Panc1 (cell line): ENCODE measurements at places on chromosomes 1 and 21.

GRCh38 chr1:118999348-119000071 lies 11.4 kb upstream of the TBX15 start:
- H3K4me3 ChIP-seq, result no peak overlapping the region
- no peaks in the 10 kb centered on the region for H3K4me1 ChIP-seq
- no peak for DNase-seq
- no peaks in the 10 kb centered on the region for H3K36me3 ChIP-seq
- no peak overlapping the region for H3K27ac ChIP-seq

DNA sequence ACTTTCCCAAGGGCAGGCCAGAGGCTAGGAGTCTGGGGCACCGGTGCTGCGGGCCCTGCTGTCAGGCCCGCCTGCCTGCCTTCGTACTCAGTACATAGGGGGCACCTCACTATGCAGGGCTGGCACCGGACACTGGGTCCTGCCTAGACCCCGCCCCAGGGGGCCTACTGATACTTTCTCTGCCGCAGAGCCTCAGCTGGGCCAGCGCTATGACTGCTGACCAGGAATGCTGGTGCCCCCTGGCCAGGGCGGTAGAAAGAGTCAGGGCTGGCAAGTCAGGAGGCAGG lies 128.7 kb upstream of the VAMP3 start:
- no peak overlapping the region for H3K27ac ChIP-seq
- H3K36me3 ChIP-seq, result no peaks in the 10 kb centered on the region
- H3K4me1 ChIP-seq, result no peaks in the 10 kb centered on the region
- no peaks in the 10 kb centered on the region for H3K27me3 ChIP-seq

GRCh38 chr1:19336543-19336942 lies 24.4 kb downstream of the SLC66A1 start:
- no peak overlapping the region for H3K27ac ChIP-seq
- DNase-seq, result no peak
- H3K4me3 ChIP-seq, result no peak overlapping the region
- no peaks in the 10 kb centered on the region for H3K27me3 ChIP-seq
- H3K36me3 ChIP-seq, result peaks cover 5% of the 10 kb centered on the region; the same call in 1 of the 2 replicates

- H3K27me3 ChIP-seq, result no peaks in the 10 kb centered on the region
- no peak overlapping the region for H3K27ac ChIP-seq
- no peak overlapping the region for H3K4me3 ChIP-seq
- H3K4me1 ChIP-seq, result no peaks in the 10 kb centered on the region
- H3K36me3 ChIP-seq, result no peaks in the 10 kb centered on the region
Observed at GRCh38 chr1:226033991-226034390, 28.5 kb upstream of the H3-3A start.

GRCh38 chr1:23751050-23751814 lies 8.0 kb downstream of the ELOA start:
- no peak for DNase-seq
- peaks cover 36% of the 10 kb centered on the region for H3K36me3 ChIP-seq
- no peak overlapping the region for H3K27ac ChIP-seq

- H3K4me1 ChIP-seq, result no peaks in the 10 kb centered on the region
- H3K27ac ChIP-seq, result no peak overlapping the region
- H3K27me3 ChIP-seq, result no peaks in the 10 kb centered on the region
Observed at GRCh38 chr1:10299151-10299550, 88.8 kb downstream of the KIF1B start.

GRCh38 chr1:237851210-237851845 lies 39.4 kb downstream of the ZP4 start:
- no peaks in the 10 kb centered on the region for H3K27me3 ChIP-seq
- DNase-seq, result peak; percentile 18
- no peak overlapping the region for H3K27ac ChIP-seq
- H3K36me3 ChIP-seq, result no peaks in the 10 kb centered on the region

DNA sequence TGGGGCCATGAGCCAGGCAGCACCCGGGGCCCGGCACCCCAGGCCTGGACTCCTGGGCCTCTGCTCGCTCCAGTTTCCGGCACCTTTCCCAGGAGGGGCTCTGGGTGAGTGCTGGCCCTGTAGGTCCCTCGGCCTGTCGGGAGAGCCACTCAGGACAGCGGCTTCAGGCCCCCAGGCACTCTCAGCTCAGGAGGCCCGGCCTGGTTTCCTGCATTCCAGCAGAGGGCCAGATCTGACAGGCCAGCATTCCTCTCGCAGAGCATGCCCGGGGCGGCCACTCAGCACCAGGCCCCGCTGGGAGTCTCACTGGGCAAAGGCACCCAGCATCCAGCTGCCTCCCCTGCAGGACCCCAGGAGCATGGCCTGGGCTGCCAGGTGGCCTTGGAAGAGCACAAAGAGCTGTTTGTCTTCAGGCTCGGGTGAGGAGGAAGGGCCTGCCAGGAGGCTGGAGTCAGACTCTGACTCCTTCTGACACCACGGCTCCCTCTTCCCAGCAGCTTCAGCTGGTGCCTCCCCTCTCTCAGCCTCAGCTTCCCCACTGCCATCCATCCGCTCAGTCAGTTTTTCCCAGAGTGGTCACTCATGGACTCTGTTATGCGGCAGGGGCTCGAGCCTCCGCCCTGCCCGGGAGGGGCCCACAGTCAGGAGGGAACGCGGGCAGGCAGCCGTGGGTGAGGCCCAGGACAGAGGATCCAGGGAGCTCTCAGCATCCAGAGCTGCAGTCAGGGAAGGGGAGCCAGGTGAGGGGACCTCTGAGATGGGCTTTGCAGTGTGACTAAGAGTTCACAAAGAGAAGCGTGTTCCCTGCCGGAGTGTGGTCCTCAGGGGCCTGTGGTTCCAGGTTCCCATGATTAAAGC lies 51.7 kb downstream of the WNT9A start:
- H3K4me1 ChIP-seq, result peaks cover 38% of the 10 kb centered on the region
- H3K4me3 ChIP-seq, result no peak overlapping the region
- no peak for DNase-seq

GRCh38 chr1:186535388-186536133 lies 74.6 kb upstream of the PDC start:
- H3K4me1 ChIP-seq, result no peaks in the 10 kb centered on the region
- no peak for DNase-seq
- H3K4me3 ChIP-seq, result no peak overlapping the region
- H3K27me3 ChIP-seq, result no peaks in the 10 kb centered on the region

GRCh38 chr1:90357995-90358394 lies 359.1 kb downstream of the BARHL2 start:
- no peak for DNase-seq
- H3K27ac ChIP-seq, result no peak overlapping the region
- H3K4me3 ChIP-seq, result no peak overlapping the region
- no peaks in the 10 kb centered on the region for H3K4me1 ChIP-seq

DNA sequence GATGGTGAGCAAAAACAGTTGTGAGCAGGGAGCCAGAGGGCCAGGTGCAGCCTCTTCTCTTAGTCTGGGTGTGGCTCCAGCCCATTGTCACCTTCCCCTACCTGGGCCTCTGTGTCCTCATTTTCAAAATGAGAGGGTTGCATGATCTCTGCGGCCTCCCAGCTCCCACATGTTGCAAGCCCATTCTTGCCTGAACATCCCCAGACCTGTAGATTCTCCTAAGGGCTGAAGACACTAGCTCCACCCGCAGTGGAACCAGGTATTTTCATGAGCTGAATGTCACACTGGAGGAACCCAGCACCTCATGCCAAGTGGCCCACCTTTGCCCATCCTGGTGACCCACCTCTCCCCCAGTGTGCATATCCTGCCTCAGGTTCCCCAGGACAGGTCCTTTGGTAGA lies 12.3 kb downstream of the IKBKE start:
- H3K27me3 ChIP-seq, result no peaks in the 10 kb centered on the region
- no peak overlapping the region for H3K4me3 ChIP-seq
- DNase-seq, result no peak
- H3K36me3 ChIP-seq, result no peaks in the 10 kb centered on the region

DNA sequence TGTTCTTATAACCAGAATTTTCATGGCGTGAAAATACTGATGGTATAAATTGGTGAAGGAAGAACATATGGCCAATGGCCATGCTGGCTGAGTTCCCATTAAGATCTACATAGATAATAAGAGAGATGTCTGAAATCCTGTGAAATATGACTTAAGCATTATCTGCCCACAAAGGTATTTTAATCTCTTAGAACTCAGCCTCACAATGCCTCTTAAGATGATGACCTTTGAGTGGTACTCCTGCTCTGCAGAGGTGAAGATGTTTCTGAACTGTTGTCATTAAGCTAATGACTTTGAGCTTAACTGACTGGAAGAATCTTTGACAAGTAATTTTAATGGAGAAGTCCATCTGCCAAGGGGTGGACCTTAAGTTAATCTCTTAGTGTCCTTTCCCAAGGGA lies 148.7 kb downstream of the ZNF326 start:
- H3K36me3 ChIP-seq, result no peaks in the 10 kb centered on the region
- H3K27ac ChIP-seq, result no peak overlapping the region
- no peaks in the 10 kb centered on the region for H3K4me1 ChIP-seq
- no peaks in the 10 kb centered on the region for H3K27me3 ChIP-seq
- H3K4me3 ChIP-seq, result no peak overlapping the region

DNA sequence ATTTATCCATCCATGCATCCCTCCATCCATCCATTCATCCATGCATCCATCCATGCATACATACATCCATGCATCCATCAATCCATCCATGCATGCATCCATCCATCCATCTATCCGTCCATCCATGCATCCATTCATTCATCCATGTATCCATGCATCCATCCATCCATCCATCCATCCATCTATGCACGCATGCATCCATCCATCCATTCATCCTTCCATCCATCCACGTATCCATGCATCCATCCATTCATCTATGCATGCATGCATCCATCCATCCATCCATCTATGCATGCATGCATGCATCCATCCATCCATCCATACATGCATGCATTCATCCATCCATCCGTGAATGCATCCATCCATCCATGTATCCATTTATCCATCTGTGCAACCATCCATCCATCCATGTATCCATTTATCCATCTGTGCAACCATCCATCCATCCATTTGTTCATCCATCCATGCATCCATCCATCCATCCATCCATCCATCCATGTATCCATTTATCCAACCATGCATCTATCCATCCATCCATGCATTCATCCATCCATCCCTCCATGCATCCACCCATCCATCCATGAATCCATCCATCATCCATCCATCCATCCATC lies 30.3 kb upstream of the TINAGL1 start:
- H3K27me3 ChIP-seq, result no peaks in the 10 kb centered on the region; the same call in 1 of the 2 replicates
- DNase-seq, result no peak
- H3K4me1 ChIP-seq, result peaks cover 3% of the 10 kb centered on the region; the same call in 1 of the 2 replicates
- no peak overlapping the region for H3K4me3 ChIP-seq

GRCh38 chr1:2459757-2460156 lies 16.3 kb upstream of the PLCH2 start:
- H3K27ac ChIP-seq, result peak overlapping the region; percentile 95
- H3K4me1 ChIP-seq, result peaks cover 100% of the 10 kb centered on the region

DNA sequence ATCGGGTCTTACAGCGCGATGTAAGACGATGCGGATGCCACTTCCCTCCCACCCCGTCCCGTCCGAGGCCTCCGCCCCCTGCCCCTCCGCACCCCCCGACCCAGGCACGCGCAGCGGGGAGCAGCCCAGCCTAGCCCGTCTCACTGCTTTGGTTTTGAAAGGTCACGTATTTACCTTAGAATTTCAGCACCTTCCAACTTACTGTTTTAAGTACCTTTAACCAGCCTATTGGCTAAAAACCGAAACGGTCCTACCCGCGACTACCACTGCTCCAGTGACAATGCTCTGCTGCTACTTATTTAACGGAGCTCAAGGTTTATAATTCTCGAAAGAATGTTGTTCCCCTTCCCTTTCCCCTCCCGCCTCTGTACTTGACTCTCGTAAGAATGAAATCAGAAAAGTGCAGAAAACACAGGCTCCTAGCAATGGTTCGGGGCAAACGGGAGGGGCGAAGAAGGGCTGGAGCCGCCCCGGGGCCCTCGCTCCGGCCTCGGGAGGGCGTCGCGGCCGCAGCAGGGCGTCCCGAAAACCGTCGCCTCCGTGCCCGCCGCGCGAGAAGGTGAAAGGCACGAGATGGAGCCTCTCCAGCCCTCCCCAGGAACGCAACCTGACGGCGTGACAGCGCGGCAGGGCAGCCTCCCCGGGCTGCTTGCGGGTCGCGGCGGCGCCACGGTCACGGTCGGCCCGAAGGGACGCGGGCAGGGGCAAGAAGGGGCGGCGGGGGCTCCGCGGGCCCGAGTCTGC lies 667 bp downstream of the TMEM50B start:
- H3K4me3 ChIP-seq, result peak overlapping the region; percentile 80
- peak overlapping the region; percentile 75 for H3K27ac ChIP-seq
- no peaks in the 10 kb centered on the region for H3K27me3 ChIP-seq

- H3K27me3 ChIP-seq, result peaks cover 4% of the 10 kb centered on the region; the same call in 1 of the 2 replicates
- DNase-seq, result no peak
- H3K4me3 ChIP-seq, result no peak overlapping the region
- no peak overlapping the region for H3K27ac ChIP-seq
- H3K4me1 ChIP-seq, result no peaks in the 10 kb centered on the region
- no peaks in the 10 kb centered on the region for H3K36me3 ChIP-seq
Observed at GRCh38 chr21:38268864-38269575, 12.2 kb downstream of the KCNJ15 start.

- no peak overlapping the region for H3K4me3 ChIP-seq
- no peaks in the 10 kb centered on the region for H3K36me3 ChIP-seq
- no peak for DNase-seq
- H3K27ac ChIP-seq, result no peak overlapping the region
- H3K4me1 ChIP-seq, result no peaks in the 10 kb centered on the region; the same call in 1 of the 2 replicates
Observed at GRCh38 chr1:3727042-3727824, 25.0 kb upstream of the CCDC27 start.

DNA sequence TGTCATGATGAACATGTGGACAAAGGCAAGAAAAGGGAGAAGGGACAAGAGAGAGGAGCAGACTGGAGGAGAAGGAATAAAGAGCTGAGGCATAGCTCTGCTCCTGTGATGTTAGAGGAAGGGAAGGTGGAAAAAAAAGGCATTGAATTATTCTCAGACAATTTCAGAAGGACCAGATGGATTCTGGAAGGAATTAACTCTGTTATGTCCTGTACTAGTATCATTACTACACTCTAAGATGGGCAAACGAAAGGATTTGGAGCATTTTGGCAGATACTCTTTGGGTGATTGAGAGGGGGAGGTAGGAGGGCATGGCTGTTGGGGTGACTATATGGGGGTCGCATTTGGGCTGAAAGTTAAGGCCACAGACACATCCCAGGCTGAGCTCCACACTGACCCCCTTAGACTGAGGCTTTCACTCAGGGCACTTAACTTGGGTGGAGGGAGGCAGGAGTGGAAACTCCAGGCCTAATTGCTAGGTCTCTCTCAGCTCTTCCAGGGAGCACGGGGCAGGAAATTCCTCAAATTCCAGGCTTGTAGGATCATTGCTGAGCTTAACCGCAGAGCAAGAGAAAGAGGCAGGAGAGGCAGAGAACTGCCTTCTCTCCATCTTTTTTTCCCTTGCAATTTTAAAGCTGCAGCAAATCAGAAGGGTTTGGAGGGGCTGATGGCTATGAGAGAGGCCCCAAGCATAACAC lies 25.9 kb downstream of the KIRREL1 start:
- H3K4me1 ChIP-seq, result peaks cover 92% of the 10 kb centered on the region
- H3K36me3 ChIP-seq, result peaks cover 4% of the 10 kb centered on the region
- no peaks in the 10 kb centered on the region for H3K27me3 ChIP-seq
- peak; percentile 76 for DNase-seq
- peak overlapping the region; percentile 98 for H3K27ac ChIP-seq

DNA sequence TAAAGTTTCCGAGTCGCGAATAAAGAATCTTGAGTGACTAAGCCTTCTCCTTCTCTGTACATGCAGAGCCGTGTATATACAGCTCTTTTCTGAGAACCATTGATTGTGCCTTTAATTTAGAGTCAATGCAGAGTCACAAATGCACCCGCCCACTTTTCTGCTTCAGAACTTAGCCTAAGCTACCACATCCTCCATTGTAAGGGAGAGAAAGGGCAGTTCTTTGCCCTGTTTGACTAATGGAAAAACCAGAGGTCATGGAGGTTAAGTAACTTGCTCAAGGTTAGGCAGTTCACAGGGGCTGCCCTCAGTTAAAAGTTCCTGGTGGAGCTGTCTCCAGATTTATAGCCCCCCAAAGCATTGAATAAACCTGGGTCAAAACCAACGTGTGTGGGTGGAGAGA lies 139.6 kb downstream of the TOMM20 start:
- no peaks in the 10 kb centered on the region for H3K27me3 ChIP-seq
- H3K4me1 ChIP-seq, result peaks cover 45% of the 10 kb centered on the region
- H3K27ac ChIP-seq, result peak overlapping the region; percentile 100
- H3K36me3 ChIP-seq, result no peaks in the 10 kb centered on the region
- no peak for DNase-seq
